NCI-H2171 treated with DMSO at 0.1 percent for 48 hours (cell line): ENCODE measurements at places on chromosomes 3 and 15.

DNA sequence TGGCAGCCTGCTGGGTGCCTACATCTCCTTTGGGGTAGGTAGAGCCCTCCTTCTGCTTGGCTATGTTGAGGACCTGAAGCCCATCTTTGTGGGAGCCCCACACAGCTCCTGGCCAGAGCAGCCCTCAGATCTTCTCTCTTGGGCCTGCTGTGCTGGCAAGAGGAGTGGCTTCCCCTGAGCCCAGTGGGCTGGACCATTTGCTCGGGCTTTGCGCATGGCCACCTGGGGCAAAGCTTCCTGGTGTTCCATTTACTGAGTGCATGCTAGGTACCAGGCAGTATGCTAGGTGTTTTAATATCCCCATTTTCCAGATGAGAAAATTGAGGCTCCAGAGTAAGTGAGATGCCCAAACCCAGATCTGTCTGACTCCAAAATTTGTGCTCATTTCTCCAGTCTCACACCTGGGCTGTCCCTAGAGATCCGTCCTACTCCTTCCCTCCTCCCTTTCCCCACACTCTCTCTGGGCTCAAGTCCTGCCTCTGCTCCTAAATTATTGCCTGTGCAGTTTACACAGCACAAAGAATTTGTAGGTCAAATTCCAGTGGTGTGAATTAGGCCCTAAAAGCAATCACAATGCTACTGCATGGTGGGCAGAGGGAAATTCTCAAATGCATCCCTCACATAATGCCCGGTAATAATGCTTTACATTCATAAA lies 39.7 kb downstream of the SLC28A1 start:
- DNase-seq: no peak

- DNase-seq: no peak
These were observed 283.1 kb upstream of the LRRFIP2 start for GRCh38 chr3:37457378-37458065.

GRCh38 chr3:80770106-80771074 lies 991.1 kb downstream of the GBE1 start:
- DNase-seq: no peak

GRCh38 chr15:58252586-58253323 lies 114.6 kb downstream of the AQP9 start:
- DNase-seq: no peak

DNA sequence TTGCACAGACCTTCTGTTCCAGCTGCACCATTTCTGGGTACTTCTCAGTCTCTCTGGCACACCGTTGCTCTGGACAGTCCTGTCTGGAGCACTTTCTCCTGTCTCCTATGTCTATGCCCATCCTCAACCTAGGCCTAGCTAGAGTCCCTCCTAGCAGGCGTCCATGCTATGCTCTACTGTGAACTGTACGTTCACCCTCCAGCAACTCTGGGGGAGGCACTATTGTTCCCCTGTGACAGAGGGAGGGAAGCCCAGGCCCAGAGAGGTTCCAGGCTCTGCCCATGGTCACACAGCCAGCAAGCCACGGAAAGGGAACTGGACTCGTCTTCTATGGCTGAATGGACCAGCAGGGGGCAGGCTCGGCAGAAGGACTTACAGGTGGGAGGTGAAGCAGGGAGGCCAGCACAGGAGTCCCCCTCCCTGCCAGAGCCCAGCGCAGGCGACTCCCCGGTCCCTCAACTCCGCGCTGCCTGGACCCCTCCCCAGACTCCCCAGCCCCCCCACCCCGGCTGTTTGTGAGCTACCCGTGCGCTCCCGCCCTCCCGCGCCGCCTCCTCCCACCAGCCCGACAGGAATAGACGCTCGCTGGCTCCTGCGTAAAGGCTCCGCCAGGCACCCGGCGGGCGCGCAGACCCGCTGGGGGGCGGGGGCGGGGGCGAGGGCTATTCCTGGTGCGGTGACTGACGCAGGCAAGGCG lies 1.7 kb upstream of the LINGO1 start:
- peak; percentile 15 for DNase-seq

DNA sequence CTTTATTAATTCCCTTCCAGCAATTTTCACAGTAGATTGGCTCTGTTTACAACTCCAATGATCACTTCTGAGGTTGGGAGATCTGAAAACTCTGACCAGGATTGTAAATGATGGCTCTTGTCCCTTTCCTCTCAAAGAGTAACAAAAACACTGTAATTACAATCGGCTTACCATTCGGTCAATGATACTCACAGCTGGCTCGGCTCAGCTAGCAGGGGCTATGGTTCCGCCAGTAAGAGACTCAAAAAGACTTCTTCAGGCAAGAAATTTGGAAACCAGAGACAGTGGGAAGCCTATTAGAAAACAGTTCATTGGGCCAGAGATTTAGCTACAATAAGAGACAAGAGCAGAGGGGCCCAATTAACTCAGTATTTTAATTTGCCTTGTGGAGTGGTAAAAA lies 96.6 kb downstream of the LRRC3B start:
- DNase-seq: no peak

DNA sequence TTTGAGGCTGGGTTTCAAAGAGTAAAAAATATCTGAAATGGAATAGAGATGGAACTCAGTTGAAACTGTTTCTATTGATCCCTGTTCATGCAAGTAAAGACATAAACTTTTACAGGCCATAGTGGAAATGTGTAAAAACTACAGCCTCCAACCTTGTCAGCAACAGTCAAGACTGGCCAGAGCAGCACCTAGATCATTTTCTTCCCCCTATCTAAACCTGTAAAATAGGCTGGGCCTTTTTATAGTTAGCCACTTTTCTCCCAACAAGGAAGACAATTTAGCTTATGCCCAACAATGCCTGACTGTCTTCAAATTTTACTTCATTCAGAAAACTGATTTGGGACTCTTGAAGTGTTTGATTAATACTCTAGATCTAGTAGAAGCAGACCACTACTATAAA lies 91.5 kb upstream of the CMC1 start:
- DNase-seq: no peak
